ENCODE measurements at places on chromosomes 4 and X.
A peak's percentile ranks its signal among the peaks of the same experiment; 100 is the strongest.

GRCh38 chr4:53974561-53974960 is 89.8 kb downstream of the CHIC2 start:
- DNase-seq, result no peak

DNA sequence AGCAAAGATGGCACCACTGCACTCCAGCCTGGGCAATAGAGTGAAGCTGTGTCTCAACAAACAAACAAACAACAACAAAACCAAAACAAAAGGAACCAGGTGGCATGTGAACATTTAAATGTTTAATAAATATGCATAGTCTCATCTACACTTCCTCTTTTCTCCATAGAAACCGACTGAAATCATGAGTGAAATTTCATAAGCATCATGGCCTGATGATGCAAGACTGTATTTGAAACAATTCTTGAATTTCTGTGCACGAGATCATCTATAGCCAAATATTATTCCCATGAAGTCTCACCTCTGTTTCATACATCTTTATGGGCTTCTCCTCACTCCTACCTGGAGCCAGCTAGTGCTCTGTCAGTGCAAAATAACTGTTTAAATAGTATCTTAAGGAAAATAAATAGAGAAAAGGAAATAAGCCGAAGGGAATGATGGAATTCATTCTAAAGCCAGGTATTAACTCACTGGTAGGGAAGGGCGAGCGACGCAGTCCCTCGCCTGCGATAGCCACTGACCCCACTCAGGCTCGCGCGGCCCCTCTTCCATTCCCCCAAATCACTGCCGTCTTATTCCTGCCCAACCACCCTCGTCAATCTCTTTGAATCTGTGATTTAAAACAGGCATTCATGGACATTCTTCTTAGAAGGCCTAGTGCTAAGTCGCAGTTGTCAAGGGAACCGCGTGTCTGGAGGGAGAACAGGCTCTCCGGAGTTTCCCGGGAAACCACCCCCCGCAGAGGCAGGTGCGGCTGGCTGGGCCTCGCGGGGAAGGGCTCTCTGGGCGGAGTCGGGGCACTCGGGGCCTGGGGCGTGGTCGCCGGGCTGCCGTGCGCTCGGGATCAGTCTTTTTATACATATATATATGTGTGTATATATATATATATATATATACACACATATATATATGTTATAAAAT is 52.4 kb upstream of the TRIM2 start:
- DNase-seq, result peak; percentile 43

- no peak for DNase-seq
Observed at GRCh38 chr4:24053934-24054333, 164.1 kb upstream of the PPARGC1A start.

DNA sequence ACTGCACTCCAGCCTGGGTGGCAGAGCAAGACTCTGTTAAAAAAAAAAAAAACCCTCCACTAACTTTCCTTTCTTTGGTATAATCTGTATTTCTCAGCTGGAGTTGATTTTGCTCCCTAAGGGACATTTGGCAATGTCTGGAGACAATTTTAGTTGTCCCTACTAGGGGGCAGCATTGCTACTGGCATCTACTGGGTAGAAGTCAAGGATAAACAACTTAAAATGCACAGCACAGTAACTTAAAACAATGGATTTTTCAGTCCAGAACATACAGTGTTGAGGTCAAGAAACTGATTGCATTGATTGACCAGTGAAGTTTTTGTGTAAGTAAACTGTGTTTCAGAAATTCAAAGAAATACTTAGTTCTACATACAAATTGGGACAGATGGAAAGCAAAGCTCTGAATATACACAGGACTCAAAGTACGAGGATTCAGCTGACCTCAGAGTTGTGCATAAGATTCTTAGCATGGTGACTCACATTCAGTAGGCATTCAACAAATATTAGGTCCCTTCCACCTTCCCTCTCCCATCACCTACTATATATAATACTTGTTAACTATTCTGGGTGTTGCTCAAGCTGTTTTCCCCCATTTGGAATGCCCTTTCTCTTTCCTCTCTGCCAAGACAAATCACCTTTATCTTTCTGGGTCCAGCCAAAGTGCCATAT is 8.8 kb downstream of the DDX53 start:
- DNase-seq, result peak; percentile 49

DNA sequence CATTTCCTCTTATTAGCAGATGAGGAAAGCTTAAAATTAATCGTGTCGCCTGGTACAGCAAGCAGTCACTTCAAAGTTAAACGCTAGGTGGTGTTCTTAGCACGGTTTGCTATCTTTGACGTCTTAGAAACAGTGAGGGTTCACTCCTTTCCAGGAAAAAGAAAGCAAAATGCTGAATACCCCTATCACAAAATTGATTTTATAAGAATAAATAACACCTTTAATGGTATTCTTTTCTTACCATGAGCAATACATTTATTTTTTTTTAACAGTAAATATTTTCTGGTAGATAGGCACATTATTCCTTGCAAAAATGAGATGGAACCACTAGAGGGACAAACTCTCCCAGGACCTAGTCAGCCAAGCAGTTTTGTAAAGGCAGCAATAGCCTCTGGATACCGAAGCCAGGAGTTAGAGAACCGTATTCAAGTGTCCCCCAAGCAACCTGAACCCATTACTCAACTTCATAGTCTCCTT is 153.9 kb downstream of the KDR start:
- peak; percentile 73 for DNase-seq

DNA sequence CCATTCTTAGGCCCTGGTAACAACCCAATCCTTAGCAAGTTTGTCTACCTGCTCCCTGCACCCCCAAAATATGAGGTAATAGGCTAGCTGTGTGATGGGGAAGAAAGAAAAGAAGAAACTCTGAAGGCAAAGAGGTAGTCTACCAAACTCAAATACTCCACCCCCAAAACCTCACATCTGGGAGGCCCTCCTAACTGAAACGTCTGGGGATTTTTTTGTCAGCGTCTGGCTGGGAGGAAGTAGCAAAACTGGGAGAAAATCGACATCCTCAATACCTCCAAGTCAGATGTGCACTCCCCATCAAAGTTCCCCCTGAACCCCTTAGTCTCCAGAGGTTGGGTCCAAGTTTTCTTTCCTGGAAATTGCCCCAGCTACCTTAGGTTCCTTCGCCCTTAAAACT is 1.0 kb downstream of the LAMP2 start:
- DNase-seq, result no peak

- no peak for DNase-seq
Observed at GRCh38 chrX:652341-652741, 21.8 kb downstream of the SHOX start.

- DNase-seq, result peak; percentile 37
Observed at GRCh38 chrX:12894074-12895030, 12.1 kb upstream of the TLR8 start.

DNA sequence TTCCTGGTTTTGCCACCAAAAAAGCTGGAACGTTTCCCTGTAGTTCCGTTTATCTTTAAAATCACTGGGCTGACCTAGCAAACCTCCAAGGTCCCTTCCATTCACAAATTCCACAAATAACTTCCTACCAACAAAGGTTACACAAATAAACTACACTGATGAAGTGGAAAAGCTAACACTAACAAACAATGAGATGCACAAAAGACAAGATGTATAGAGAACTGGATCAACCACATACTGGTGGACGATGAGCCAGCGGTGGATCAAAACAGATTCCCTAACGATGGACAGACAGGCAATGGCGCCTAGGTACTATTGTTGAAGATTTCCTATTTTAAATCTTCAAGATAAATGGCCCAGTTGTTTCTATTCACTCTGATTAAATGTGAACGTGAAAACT is 15.5 kb downstream of the AFAP1 start:
- no peak for DNase-seq

DNA sequence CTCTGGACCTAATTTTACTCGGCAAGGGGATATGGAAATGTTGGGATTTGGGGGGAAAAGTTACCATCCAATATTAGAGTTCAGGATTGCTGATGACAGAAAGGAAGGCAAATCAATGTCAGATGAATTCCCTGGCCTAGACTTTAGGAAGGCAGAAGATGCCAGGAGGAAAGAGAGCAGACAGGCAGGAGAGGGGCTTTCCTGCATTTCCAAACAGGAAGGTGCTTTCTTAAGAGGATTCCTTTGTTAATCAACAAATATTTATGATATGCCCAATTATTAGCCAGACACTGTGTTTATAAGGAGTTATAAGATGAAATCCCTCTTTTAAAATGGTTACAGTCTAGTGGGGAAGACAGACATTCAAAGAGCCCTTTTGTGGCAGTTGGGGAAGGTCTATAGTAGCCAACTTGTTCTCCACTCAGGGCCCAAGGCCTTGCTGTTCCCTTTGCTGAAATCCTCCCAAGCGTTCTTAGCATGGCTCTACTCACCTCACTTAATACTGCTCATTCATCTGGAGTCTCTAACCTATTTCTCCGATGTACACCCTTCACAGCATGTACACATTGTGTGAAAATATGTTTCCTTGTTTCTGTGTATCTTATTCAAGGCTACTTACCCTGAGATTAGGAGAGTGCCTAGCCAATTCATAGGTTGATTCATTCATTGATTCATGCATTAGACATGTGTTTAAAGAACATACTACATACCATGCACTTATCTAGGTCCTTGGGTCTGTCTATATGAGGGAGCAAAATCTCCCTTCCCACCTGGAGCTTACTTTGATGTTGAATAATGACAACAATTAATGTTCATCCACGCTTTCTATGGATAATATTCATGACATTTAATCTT is 5.3 kb downstream of the IGFBP7 start:
- DNase-seq, result peak; percentile 48

DNA sequence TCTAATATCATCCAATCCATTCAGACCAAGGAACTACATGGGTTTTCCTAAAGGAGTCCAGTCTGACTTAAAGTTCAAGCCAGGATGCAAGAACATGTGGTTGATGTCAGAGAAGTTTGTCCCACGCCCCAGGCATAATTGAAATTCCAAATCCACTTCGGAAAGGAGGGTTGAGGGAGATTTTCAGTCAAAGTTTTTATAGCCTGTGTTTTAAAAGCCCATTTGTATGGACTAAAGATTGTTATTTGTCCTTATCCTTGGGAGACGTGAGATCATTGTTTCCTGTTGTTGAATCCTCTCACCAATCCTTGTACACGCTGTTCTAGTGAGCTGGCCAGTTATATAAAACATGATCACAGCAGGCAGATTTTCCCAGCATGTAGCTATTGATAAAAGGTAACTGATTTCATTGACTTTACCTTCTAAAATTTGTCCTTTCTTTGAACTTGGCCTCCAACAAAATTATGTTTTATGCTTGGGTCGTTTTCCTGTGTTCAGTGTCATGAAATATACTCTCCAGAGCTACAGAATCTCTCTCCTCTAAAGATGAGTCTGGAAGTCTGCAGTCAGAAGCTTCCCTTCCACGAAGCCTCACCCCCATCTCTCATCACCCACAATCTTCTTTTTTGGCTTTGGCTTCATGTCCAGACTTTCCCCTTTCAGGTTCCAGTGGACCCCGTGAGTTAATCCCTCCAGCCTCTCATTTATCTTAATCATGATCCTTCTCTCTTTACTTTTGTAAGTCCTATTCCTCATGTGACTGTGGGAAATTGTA is 92.9 kb downstream of the ATP10D start:
- DNase-seq, result peak; percentile 48

DNA sequence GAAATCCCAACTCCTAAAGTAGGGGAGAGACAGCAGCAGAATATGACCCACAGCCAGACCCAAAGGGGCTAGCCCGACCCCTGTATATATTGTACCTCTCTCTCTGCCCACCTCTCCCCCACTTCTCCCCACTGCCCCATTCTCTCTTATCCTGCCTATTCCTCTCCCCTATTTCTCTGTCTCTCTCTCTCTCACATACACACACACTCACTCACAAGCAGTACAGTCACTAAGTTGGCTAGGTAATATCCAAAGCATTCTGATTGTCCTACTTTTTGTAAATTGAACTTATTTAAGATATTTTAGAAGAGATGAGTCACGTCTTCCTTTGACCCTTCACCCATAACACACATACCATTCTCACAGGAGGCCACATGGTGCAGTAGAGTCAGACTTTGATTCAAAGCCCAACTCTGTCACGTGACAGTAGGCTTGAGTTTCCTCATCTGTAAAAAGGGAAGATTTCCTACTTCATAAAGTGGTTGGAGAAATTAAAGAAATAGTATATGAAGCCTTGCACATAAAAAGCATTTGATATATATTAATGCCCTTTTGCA is 29.5 kb downstream of the SRPX2 start:
- peak; percentile 73 for DNase-seq

GRCh38 chr4:21765810-21766407 is 182.7 kb downstream of the KCNIP4 start:
- peak; percentile 66 for DNase-seq

DNA sequence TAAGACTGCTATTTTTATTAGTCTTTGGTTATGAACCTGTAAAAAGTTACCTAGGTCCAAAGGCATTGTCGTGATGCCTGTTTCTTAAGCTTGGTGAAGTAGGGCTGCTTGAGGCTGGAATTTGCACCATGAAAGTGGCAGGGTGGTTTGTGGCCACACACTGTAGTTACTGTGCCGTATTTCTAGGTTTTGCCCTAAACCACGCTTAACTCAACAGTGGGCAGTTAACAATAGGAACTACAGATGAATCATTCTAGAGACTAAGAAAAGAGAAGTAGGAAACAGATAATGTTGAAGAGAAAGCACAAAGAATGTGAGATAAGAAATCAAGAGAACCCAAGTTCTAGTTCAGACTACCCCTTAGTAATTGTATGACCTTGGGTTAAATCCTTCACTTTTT is 11.5 kb downstream of the ETNPPL start:
- DNase-seq, result no peak

DNA sequence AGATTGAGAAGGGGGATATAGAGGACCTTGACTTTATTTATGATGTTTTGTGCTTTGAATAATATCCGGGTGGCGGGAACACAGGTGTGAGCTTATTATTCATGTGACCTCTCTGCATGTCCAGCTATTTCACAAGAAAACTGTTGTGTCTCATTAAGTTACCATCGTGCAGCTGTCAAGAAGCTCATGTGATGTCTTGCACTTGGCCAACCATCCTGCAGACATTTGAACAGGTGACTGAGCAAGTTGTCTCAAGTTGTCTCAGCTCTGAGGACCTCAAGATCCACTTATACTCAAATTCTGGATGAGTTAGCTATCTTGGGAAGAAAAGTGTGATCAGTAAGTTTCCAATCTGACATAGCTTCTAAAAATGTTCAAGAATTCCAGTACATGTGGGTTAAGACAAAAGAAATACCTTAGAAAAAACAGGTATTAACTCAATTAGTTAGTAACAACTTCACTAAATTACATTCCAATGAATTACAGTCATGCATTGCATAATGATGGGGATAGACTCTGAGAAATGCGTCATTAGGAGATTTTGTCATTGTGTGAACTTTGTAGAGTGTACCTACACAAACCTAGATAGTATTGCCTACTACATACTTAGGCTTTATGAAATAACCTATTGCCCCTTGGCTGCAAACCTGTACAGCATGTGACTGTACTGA is 462.2 kb downstream of the INPP4B start:
- DNase-seq, result no peak

DNA sequence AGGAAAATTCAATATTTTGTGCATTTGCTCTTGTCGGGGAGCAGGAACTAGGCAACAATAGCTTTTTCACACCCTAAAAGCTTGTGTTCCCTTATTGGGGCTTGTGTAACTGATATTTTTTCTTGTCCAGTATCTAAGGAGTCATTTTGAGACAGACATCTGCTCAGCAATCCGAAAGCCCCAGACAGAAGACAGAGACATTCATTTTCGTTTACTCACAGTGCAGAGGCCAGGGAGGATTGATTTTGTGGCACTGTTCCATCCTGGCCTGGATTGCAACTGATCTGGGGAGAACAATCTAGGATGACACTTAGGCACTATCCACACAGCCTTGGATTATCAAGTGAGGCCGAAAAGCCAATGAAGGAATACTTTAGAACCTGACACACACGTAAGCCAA is 27.4 kb upstream of the PLAC1 start:
- no peak for DNase-seq

Measured in fibroblast of the aortic adventitia (primary cell).